Cardiac septum (tissue), 1 donor: ENCODE measurements at places on chromosomes 2 and 18. TPM values are rescaled to one million over a fixed set of nuclear protein-coding genes. Genes with fewer than 3 reads are reported as not detected.
A peak's percentile ranks its signal among the peaks of the same experiment; 100 is the strongest.

DNA sequence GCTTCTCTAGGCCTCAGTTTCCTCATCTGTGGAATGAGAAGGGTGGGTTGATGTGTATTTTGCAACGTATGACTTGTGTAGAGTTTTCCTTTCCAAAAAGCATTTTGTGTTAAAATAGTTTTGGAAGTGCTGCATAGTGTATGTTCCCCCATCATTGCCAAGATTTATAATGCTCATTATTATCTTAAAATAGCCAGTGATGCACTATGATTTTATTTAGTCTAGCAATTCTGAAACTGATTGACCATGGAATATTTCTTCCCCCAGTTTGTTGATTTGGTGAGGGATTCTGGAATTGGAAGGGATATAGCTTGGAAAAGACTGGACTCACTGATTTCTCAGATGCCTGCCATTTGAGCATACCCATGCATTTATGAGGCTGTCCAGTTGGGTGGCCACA is 130.6 kb downstream of the CCDC85A start:
- DNase-seq = no peak

GRCh38 chr2:124814968-124815745 is 790.1 kb downstream of the CNTNAP5 start:
- no peak for DNase-seq

DNA sequence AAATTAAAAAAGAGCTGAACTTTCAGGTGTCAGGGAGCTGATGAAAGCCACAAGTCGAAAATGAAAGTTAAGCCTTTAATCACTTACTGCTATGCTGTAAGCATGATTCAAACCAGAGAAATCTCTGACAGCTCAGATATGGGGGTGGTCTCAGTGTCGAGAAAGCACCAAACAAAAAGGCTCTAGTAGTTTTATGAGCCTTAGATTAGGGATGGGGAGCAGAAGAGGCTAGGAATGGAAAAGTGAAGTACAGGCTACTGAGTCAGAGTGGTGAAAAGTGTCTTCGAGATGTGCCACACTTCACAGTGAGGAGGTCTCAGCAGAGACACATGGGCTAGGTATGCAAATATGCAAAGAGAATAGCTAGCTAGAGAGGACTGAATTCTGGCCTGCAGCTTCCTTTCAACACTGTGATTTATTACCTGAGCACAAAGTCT is 482.2 kb downstream of the SPAG16 start:
- no peak for DNase-seq

GRCh38 chr2:121524685-121525425 is 5.8 kb upstream of the RNU4ATAC start:
- DNase-seq = no peak

DNA sequence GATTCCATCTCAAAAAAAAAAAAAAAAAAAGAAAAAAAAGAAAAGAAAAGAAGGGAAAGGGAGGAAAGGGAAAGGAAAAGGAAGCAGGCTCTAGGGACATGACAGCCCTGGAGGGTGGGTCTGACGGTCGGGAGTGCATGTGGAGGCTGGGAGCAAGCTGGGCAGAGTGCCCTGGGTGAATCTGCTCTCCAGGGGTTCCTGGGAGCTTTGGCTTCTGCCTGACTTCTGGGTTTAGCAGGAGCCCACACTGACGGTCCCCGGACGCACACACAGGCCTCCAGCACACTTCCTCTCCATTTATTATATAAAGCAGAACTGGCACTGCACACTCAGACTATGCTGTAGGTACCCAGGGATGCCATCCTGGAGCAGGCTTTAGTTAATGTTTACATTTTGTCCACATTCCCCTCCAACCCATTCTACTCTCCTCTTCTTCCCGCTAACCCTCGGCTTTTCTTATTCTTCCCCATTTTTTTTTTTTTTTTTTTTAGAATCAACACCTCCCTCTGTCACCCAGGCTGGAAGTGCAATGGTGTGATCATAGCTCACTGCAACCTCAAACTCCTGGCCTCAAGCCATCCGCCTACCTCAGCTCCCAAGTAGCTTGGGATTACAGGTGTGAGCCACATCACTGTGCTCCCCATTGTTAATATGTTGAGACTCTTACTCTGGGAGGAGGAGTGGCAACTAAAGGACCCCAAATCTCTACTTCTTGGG is 151.1 kb upstream of the SLC1A4 start:
- no peak for DNase-seq

- no peak for DNase-seq
Measured at GRCh38 chr2:176781570-176782217, 430.9 kb upstream of the HNRNPA3 start.

DNA sequence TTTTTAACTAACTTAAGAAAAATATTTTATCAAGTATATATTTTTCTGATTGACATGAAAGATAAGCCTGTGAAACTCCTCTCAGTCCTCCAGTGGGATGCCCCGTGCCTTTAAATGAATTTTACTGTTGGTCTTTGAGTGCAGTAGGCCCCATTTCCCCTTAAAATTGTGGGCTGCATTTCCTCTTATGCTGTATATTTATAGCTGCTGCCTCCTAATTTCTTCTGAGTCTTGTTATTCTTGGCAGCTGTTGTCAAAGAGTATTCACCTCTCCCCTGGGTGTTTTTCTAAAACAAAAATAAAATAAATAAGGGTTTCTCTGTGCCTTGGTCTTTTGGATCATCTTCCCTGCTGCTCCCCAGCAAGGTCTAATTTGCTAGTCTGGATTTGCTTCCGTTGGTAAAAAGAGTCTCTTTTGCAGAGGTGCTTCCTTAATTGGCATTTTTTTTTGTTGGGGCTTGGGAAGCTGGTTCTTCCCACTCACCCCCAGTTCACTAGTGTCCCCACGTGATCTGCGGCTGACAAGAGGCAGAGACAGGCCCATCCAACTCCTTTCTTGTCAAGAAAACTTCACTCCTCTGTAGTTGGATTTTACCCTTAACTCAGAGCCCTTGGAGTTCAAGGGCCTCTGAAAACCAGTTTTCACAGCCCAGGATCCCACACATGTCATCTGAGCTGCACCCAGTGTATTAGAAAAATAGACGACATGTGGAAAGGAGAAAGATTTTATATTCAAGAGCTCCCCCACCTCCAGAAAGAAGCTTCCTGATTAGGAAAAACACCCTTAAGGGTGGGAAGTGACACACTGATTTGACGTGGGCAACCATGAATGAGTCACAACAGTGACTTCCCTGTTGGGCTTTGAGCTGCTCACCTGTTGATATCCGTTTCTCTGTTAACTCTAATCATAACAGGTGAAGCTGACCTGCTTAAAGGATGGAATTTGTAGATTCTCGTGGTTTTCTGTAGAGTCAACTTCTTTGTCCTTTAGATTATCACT is 431.5 kb downstream of the DCDC2C start:
- DNase-seq = no peak

DNA sequence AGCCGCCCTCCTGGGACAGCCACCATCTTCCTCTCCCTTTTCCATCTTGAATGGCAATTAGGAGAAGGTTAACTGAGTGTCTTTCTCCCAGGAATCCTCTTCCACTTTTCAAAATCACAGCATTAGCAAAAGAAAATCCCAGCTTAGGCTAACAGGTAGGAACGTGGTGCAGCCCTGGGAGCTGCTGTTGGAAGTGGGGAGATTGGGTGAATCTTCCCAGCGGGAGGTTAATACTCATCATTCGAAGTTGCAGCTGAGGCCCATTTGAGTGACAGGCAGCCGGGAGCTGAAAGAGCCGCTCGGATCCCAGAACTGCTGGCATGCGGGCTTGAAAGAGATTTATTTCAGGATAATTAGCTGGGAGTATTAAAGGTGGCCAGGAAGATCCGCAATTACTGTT is 306.0 kb downstream of the BCL11A start:
- DNase-seq = no peak

DNA sequence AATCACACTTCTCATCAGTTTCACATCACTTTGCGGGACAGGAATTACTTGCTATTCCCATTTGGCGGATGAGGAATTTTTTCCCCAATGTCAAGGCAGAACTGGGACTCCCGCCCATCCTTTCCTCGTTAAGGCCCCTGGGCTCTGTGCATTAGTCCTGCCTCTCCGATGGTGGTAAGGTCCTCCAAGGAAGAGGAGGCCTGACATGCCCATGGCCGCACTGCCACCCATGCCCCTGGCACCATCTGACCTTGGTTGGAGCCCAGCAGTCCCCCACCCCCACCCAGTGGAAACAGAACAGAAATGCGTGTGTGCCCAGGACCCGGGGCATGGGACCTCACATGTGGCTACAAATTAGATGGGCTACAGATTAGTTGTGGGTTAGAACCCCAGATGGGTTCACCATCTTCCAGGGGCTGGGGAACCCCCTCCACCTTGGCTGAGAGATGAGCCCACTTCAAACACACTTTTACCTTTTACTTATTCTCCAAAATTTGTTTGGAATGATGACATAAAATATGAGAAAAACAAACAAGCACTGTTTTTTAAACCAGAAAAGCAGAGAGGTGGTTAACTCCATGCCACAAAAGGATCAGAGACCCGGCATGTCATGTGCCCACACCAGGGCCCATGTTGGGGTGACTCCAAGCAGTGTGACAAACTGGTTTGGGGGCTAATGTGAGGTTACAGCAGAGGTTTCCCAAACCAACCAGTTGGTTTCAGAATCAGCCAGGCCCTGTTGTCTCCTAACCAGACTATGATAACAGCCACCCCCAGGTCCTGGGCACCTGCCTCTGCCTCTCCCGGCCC is 11.0 kb upstream of the DUSP2 start:
- peak; percentile 50 for DNase-seq

DNA sequence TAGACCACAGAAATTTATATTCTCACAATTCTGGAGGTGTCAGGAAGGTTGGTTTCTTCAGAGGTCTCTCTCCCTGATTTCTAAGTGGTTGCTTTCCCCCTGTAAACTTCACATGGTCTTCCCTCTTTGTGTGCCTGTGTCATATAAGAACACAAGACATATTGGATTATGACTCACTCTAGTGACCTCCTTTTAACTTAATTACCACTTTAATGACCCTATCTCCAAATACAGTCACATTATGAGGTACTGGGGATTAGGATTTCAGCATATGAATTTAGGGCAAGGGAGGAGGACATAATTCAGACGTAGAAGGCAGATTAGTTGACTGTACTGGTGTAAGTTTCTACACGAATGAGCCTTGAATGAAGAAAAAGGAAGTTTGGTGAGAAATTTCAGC is 38.2 kb upstream of the EPHA4 start:
- DNase-seq = no peak

GRCh38 chr18:32383050-32383819 is 87.4 kb downstream of the GAREM1 start:
- DNase-seq = no peak

The TBR1 gene
- total RNA-seq = 0.05 TPM

The LRRTM4 gene
- total RNA-seq = 1.3 TPM

The CEP68 gene
- 21.6 TPM for total RNA-seq

The ST8SIA5 gene
- total RNA-seq = 23.3 TPM

The NYAP2 gene
- 0.05 TPM for total RNA-seq

The RGPD6 gene
- 33.7 TPM for total RNA-seq

The LAMA1 gene
- total RNA-seq = 0.40 TPM

The ACADL gene
- 6.2 TPM for total RNA-seq

The RALBP1 gene
- total RNA-seq = 51.0 TPM

The SP5 gene
- total RNA-seq = 0.92 TPM

The SCYGR4 gene
- not detected for total RNA-seq
